ENCODE measurements at places on chromosomes 12 and 14.

DNA sequence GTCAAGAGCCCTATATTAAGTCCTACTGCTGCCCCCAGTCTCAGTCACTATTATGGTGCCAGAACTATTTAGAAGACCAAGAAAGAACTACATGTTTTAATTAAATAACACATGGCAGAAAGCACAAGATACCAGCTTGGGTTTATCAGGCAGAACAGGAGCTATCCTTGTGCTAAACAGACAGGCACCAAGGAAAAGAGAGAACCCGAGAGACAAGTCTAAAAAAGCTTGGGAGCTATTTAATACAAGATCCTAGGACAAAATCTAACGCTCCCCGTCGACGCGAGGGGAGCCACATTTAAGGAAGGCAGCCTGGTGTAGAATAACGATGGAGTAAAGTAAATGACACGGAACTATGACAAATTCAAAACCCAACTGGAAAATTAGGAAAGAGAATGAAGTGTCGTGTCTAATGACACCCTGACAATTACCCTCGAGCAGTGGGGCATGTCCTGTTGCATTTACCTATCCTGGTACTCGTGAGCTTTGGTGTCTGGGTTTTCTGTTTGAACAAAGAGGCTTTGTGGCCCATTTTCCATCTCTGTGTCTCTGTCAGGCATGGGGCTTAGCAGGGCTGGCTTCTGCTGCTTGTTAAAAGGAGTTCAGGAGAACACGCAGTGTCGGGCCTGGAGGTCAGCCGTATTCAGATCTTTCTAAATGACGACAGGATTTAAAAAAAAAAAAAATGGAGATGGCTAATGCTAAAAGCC is 140.6 kb downstream of the ETNK1 start:
- no peak for DNase-seq

- DNase-seq, result peak; percentile 57
Observed at GRCh38 chr14:105974902-105975301, 448.5 kb downstream of the TMEM121 start.

DNA sequence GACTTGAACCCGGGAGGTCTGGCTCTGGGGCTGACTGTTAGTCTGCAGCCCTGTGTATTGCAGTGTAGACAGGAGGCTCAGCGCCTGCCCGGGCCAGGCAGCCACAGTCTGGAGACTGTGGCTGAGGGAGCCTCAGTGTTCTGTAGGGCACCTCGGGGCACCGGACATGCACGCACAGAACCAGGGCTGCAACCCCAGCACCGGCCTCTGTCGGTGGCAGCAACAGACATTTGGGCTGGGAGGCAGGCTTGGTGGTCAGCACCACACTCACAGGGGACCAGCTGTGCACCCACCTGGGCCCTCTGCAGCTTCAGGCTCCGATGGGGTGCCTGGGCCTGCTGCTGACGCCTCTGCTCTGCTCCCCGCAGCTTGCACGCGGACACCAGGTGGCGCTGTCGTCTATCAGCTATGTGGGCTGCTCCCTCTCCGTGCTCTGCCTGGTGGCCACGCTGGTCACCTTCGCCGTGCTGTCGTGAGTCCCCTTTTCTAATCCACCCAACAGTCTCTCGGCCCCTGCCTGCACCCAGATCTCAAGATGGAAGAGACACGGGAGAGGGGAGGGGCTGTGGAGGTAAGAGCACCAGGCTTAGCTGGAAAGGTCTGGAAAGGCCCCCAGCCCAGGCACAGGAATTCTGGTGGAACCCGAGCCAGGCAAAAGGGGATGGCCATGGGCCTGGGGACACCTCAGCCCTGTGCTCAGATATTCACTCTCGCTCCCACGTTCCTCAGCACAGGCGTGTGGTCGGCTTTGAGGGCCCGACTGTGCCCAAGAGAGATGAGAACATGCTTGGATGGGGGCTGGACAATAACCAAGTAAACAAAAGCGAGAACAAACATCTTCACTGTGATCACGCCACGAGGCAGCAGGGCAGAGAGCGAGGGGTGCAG is 151.0 kb downstream of the ADGRD1 start:
- peak; percentile 68 for DNase-seq

DNA sequence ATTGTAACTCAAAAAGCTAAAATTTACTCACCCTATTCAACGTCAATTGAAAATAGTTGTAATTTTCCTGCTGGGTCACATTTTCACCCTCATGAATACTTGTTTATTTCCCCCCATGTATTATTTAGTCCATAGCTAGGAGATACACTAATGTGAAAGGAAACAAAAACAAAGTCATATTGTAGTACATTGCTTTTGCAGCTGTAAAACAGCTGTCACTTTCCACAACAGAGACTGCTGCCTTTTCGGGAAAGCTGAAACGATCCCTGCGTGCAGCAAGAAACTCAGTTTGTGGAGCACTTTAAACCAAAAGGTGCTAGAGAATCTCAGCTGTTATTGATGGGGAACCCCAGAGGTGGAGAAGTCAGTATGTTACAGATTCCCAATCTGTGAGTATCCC is 4.3 kb downstream of the RACGAP1 start:
- no peak for DNase-seq

DNA sequence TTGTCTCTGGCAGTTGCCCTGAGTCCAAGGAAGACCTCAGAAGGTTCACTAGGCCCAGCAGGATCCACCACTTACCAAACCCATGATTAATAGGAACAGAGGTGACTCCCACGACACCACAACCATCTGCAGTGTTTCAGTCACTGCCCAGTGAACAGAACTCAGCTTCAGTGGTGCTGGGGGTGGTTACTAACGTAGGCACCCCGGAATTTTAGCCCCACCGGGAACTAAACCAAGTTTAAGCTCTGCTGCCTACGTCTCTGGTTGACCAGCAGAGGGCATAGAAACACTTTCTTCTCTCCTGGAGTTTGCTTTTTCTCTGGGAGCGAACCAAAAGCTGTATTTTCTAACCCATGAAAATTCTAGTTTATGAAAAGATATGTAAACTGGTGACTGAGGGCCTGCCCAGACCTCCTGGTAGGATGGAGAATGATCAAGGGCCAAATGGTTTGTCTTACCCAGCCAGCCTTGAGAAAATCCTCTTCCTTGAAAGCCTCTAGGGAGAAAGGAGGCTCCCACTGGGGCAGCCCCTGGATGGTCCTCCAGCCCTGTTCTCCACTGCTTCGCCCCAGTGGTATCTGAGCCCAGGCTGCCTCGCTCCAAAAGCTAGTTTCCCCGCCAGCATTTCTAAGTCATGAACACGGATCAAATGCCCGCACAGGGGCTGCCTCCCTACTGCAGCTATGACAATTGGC is 379.8 kb downstream of the DPF3 start:
- no peak for DNase-seq

Measured in stimulated activated CD4-positive, alpha-beta T cell treated with anti-CD3 and anti-CD28 coated beads, Interleukin-2, amount 100 ng/mL, for 4 hours (primary cell).